ENCODE measurements at places on chromosomes 11 and 22.

DNA sequence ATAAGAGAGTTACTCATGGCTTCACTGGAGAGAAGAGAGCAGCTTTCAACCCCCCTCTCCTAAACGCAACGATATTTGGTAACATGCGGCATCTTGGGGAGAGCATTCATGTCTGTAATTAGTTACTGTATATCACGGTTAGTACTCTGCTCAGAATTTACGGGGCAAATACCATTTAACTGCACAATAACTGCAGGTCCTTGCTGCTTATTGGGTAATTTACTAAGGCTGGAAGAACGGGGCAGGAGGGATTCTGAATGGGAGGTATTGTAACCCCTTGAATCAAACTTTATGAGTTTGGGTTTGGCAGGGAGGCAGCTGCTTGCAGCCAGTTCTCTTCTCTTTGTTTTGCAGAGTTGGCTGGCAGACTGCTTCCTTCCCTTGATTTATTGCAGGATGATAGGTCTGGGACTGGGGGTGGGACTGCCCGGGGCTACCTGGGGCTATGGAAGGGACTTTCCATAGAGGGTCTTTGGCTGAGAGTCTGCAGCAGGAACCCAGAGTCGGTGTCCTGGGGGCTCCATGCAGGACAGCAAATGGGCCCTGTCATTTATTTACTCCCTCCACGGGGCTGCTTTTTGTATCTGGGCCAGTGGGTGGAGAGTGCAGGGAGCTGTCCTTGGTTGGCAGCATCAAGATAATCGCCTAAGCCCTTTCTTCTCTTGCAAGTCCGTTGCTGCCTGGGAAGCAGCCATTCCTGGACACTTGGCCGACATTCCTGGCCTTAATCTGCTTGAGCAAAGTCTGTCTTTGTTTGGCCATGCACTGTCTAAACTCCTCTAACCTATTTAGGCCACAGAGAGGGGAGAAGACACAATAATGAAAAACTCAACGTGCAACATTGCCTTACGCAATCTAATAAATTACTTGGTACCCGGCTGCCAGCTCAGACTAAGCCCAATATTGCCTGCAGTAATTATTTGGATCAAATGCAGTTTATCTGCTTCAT, 188.9 kb downstream of the ST3GAL4 start:
- no peak for DNase-seq

- no peak for DNase-seq
Measured at GRCh38 chr11:100367892-100368291, 319.2 kb upstream of the ARHGAP42 start.

DNA sequence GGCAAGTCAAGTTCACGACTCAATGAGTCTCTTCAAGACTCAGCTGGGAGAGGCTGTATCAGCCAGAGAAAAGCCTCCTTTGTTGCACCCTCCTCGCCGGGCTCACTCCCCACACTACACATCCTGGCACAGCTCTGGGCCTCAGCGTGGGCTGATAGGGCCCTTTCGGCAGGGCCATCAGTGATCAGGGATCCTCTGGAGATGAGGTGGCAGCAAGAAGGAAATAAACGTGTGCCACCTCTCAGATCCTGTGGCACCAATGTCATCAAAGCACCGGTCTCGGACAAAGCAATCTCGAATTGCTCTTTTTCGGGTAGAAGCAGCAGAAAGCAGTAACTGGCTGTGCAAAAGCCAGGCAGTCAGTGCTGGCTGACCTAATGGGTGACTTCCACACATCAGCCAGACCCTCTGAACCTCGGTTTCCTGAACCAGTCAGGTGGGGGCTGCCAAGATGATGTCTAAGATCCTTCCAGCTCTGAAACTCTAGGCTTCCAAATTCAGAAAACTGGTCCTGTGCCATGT, 2.1 kb downstream of the EHD1 start:
- no peak for DNase-seq

- no peak for DNase-seq
Measured at GRCh38 chr22:48483764-48484528, 1343.7 kb downstream of the BRD1 start.

- DNase-seq = no peak
Measured at GRCh38 chr11:114668109-114668508, 10.2 kb upstream of the NXPE2 start.

DNA sequence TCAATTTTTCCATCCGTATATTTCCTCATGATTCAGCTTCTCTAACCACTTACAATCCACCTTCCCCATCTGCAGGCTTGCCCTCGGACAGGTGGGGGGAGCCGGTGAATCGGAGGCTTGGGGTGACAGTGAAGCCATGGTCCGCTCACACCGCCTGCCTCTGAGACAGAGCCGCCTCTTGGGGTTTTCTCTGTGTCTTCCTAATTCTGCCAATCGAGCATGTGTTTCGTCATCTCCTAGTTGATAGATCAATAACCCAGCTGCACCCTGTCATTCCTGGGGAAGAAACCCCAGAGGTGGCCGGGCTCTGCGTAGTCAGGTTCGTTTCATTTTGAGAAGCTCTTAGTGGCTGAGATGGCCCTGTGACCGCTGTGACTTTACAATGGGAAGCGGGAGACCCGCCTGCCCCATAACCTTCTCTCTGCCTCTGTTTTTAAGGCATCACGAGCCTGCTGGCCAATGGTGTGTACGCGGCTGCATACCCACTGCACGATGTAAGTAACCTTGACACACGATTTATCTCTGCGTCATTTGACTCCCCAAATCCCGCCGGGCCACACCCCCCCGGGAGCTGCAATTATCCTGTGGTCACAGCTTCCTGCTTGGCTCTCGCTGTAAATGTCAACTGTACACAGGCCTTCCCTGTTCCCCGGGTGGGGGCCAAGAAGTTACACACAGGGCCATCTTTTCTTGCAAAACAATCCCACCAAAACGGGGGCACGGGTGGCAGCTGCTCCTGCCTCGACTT, 33.3 kb downstream of the ANO1 start:
- no peak for DNase-seq

DNA sequence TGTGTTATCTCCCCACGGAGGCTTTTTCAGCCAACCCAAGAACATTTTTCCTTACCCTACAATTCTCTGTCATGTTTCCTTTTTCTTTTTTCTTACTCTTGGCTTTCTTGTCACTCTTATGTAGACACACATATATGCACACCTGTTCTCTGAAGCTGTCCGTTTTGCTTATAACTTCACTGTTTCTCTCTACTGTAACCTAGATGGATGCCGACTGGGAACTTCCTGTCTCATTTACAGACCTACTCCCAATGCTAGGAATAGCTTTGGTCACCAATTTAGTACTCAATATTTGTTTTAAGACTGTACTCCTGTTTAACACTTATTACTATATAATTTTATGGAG, 9.9 kb upstream of the CASP12 start:
- DNase-seq = no peak

DNA sequence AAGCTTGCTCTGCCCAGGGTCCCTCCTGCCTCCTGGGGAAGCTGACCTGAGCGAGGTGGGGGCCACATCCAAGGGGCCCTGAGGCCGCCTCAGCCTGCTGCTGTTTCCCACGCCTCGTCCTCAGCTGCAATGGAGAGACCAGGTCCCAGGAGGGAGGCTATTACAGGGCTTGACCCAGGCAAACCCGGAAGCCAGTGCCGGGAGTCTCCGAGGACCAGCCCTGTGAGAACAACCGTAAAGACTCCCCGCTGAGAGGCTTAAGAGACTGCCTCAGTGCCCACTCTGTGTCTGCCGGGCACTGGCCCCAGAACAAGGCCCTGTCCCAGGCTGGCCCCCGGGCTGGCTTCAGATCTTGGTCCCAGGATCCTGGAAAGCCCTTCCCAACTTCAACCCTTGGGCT, 124.3 kb upstream of the FGF3 start:
- DNase-seq = no peak

DNA sequence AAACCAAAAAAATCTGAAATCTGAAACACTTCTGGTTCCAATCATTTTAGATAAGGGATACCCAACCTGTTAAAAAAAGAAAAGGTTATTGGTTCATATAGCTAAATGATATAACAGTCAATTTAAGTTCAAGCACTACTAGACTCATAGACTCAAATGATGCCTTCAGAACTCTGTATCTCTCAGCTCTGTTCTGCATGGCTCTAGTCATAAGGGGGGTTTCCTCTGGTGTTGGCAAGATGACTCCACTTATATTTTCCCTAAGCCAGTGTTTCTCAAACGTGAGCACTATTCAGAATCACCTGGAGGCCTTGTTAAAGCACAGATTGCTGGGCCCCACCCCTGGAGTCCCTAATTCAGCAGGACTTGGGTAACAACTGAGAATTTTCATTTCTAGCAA, 11.5 kb upstream of the RRAS2 start:
- DNase-seq = no peak

DNA sequence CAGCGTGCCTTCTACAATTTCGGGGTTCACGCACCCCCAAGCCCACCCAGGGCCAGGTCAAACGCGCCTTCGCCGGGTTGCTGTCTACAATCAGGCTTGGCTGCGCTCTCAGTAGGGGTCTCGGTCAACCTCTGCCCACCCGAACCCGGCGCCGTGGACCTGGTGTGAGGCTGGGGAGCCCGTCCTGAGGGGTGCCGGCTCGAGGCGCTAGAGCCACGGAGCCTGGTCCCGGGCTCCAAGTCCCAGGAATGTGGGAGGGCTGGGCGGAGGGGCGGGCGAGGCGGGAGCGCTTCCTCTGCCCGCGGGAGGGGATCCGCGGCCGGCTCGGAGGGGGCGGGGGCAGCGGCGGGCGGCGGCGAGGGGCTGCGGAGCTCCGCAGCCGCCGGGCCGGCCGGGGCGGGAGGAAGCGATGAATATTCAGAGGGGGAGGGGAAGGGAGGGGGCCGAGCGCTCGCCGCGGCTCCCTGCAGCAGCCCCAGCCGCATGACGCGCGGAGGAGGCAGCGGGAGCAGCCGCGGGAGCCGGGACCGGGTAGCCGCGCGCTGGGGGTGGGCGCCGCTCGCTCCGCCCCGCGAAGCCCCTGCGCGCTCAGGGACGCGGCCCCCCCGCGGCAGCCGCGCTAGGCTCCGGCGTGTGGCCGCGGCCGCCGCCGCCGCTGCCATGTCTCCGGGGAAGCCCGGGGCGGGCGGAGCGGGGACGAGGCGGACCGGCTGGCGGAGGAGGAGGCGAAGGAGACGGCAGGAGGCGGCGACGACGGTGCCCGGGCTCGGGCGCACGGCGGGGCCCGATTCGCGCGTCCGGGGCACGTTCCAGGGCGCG, at the start of gene PTPRJ:
Gene PTPRJ (plus strand): TSS at position 472 of the 819 bp plus-strand sequence. CDS start 354 bp downstream, outside the sequence.
- DNase-seq = peak; percentile 61

DNA sequence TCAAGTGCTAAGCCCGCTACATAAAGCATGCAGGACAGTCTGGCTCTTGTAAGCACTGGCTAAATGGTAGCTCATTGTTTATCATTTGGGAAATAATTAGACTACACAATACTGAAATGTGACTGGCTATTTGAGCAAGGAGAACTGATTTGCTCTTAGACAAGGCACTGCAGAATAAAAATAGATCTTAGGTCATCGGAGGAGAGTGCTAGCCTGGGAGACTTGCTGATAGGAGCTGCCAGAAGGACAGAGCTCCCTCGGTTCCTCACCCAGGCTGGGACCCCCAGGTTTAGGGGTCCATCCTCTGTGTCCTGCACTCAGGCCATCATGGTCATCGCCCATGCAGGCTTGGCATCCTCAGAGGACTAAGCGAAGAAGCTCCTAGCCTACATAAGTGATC, 184.4 kb upstream of the NCAM1 start:
- no peak for DNase-seq

GRCh38 chr11:9853929-9854552, 190.2 kb downstream of the SWAP70 start:
- no peak for DNase-seq

DNA sequence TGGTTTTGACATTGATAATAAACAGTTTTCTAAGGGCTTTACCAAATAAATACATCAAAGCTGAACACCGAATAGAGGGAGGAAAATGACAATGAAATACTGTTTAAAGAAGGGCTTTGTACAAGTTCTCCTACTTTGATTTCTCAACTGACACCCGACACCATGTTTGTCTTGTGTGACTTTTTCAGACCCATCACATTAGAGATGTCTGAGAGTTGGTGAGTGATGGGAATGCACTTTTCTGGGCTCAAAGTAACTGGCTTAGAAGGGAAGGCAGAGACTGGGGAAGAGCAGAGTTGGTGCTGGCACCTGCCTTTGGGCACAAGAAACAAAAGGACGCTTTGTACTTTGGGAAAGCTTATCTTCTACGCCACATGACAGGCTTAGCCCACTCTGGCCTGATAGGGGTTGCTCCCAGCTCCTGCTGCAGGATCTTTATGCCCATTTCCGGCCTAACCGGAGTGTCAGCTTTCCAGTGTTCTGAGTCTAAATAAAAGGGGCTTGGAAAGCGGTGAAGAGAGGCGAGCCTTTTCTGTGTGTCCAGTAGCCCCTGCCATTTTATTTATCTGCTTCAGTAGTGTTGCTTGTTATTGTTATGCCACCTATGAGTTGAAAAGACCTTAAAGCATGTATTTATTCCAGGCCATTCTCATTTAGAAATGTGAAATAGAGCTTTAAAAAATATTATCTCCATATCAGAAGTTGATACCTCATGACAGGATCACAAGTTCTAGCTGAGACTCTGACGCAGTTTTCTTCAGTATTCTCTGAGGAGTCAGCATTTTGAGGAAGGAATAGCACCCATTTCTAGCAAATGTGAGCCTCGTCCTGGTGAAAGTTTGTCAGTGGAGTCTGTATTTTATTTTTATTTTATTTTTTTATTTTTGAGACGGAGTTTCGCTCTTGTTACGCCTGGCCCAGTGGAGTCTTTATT, 24.2 kb downstream of the KREMEN1 start:
- DNase-seq = no peak

GRCh38 chr11:80722629-80723028, 1281.8 kb upstream of the TENM4 start:
- DNase-seq = no peak

DNA sequence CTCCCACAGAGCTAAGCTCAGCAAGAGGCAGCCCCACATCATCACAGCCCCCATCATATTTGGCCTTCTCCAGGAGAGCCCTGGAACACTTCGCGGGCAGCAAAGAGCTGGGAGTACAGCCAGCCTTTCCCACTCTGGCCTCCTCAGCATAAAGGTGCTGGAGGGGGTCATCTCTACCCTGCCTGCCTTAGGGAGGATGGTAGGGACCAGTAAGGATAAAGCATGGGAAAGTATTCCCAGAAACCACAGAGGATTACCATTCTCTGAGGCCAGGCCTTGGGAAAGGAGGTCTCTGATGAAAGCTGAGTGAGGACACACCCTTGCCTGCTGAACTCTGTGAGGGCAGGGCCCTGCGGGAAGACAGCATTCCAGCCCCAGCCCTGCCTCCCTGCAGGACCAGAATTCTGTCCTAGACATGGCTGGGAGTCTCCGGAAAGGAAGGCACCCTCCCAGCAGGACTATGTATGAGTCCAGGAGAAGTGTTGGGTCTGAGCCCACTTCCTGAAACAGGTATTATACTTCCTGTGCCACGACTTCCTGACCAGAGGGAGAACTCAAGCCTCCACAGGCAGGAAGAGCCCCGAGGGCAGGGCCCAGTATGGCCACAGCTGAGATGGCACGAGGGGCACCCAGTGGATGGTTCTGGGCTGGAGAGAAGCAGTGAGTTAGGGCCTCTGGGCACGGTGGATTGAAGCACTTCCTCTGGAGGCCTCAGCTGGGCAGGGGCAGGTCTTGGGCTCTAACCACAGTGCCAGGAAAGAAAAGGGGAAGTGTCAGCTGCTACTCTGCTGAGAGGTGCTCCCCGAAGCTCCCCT, 12.9 kb upstream of the CASTOR1 start:
- DNase-seq = no peak

DNA sequence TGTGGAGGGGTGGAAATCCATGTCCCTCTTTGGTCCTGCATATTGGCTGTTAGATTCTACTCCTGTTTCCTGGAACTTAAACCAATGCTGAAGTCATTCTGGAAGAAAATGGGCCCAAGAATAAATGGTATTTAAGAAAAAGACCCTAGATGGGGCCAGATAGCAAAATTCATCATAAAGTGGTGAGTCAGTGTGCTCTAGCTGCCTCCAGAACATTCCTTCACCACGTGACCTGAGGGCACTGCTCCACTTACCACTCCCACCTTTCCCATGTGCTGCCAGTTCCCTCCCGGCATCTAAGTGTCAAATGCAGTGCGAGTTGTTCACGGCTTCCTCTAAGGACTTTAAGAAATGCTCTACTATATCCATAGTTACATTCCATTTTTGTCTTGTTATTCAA, 30.9 kb upstream of the NAP1L4 start:
- DNase-seq = no peak

All from T-helper 2 cell (primary cell).